ENCODE measurements at places on chromosomes 16 and 17. TPM values are rescaled to one million over a fixed set of nuclear protein-coding genes. Genes with fewer than 3 reads are reported as not detected.

The CD300A gene
- not detected for total RNA-seq

The C1QTNF1 gene
- 28.3 TPM for total RNA-seq

The ERN1 gene
- 14.7 TPM for total RNA-seq

The TIMP2 gene
- 157 TPM for total RNA-seq

The MPV17L gene
- 1.3 TPM for total RNA-seq

The RAD51C gene
- total RNA-seq = 16.1 TPM

The PRR14 gene
- 5.6 TPM for total RNA-seq

The LGALS9B gene
- total RNA-seq = not detected

The EVPLL gene
- total RNA-seq = not detected

The KRT36 gene
- under 0.01 TPM for total RNA-seq

The HEATR9 gene
- total RNA-seq = not detected

The GJC1 gene
- 40.6 TPM for total RNA-seq

The TNS4 gene
- total RNA-seq = not detected

Measured in fibroblast of villous mesenchyme (primary cell).